Activated CD8-positive, alpha-beta memory T cell treated with anti-CD3 and anti-CD28 coated beads for 1 hour (primary cell): ENCODE measurements at places on chromosomes 3 and 15.

DNA sequence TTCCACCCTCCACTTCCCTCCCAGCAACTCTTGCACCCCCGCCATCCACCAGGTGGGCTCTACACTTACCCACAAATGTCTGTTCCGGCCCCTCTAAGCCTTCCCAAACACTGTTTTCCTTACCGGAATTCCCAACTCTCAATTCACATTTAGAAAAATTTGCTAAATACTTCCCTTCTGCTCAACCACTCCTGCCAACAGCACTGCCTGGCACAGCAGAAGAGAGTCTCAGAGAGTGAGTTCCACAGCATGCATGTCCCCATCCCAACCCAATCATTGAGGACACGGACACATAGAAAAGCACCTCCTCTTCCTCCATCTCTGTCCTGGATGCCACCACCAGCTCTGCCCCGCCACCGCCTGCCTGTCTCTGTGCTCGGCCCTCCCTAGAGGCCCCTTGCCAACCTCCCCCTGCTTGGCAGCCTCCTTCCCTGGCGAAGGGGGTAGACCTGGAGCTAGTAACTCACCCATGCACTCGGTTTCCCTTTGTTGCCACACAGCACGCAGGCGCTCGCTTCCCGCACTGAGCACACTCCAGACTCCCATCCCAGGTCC lies 66.2 kb upstream of the SLC6A1 start:
- DNase-seq = no peak

GRCh38 chr3:184563941-184564684 lies 2.5 kb downstream of the EPHB3 start:
- DNase-seq = no peak

DNA sequence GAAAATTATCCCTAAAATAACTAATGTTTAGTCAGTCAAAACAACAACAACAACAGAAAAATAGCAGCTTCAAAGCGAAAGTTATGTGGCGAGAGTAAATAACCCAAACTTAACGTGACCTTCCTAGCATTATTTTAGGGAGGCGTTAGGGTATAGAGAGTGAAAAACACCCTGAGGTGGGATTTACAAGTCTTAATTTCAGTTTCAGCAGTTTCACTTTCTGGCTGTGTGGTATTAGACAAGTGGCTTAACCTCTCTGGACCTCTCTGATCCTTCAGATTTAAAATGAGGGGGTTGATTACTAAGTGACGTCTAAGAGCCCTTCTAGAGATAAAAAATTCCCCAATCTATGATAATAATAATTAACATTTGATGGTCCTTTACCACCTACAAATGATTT lies 291.2 kb downstream of the ZBTB20 start:
- DNase-seq = no peak

DNA sequence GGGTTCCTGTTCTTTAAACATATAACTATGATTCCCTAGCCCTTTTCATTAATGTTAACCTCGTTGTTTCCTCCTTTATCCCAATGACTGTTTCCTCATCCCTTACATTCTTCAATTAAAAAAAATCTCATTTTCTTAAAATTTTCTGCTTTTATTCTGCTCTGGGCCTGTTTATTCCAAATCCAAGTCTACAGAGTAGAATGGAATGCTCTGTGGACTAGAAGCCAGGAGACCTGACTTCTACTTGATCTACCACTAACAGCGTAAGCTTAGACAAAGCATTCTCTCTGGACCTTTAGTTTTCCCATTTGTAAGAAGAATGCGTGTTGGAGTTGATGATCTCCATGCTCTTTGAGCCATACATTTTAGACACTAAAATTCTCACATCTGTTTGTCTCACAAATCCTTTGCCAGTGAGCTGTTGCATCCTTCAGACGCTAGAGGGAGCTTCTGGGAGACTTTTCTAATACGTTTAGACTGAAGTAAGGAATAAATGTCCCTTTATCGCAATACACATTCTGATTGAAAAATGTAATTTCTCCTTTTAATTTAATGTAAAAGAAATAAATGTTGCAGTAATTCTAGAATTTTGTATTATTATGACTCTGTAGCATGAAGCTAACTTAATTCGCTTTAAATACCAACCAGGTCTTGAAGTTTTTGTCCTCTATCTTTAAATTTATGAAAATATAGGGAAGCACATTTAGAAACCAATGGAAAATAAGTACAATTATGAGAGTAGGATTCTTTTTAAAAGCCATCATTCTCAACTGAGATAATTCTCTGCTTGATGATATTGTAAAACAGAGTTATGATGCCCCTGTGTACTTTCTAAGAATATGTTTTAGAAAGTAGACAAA lies 21.7 kb upstream of the GMNC start:
- DNase-seq = no peak

- DNase-seq = no peak
Measured at GRCh38 chr15:39497759-39498565, 82.9 kb upstream of the THBS1 start.

DNA sequence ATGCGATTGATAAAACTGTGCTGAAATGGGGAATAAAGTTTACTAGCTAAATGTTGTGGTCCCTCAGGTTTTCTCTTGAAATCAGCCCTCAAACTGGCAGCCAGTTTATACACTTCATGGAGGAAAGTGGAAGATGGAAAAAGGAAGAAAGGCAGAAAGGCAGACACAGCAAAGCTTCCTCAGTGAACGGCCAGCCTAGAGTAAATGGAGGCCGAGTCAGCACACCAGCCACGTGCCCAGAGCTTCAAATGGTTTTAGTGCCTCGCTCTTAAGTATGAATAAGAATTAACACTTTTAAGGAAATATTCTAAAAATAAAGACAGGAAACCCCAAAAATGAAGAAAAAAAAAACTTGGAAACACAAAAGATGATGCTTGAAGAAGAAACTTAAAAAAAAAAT lies 48.3 kb downstream of the GNB4 start:
- DNase-seq = no peak

- DNase-seq = no peak
Measured at GRCh38 chr15:66578286-66578875, 12.6 kb upstream of the LCTL start.
